Gastrocnemius medialis (tissue), 4 donors: ENCODE measurements at places on chromosomes 4 and X. TPM values are rescaled to one million over a fixed set of nuclear protein-coding genes. Genes with fewer than 3 reads are reported as not detected.

- no peak overlapping the region for H3K4me3 ChIP-seq
- no peak overlapping the region for H3K27ac ChIP-seq
- H3K4me1 ChIP-seq: peaks cover 5% of the 10 kb centered on the region
- no peaks in the 10 kb centered on the region for H3K36me3 ChIP-seq
These were observed 34.4 kb downstream of the PTCHD1 start for GRCh38 chrX:23369027-23369426.

Gene COL4A6
- 1.1 TPM for total RNA-seq

GRCh38 chrX:109760209-109760921, 27.3 kb upstream of the ACSL4 start:
- no peaks in the 10 kb centered on the region for H3K4me1 ChIP-seq
- no peaks in the 10 kb centered on the region for H3K27me3 ChIP-seq
- H3K4me3 ChIP-seq: no peak overlapping the region
- H3K36me3 ChIP-seq: no peaks in the 10 kb centered on the region
- no peak for DNase-seq

DNA sequence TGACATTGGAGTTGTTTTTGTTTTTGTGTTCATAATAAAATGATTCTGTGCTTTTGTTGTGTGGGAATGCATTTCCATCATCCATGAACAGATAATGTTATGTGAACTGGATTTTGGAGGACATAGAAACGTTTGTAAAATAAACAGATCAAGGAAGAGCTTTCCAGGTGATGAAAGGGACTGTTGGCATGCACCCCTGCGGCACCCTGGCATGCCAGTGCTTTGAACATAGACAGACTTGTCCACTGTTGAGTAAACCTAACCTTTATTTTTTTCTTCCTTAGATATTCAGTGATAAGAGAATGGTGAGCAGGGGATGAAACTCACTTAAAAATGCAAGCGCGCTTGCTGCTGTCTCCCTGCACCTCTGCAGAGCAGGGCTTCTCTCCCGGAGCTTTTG, 59.8 kb downstream of the TRAPPC11 start:
- peaks cover 5% of the 10 kb centered on the region for H3K27me3 ChIP-seq
- H3K36me3 ChIP-seq: no peaks in the 10 kb centered on the region
- no peaks in the 10 kb centered on the region for H3K4me1 ChIP-seq
- no peak overlapping the region for H3K27ac ChIP-seq
- DNase-seq: no peak
- H3K4me3 ChIP-seq: no peak overlapping the region

Gene ANKRD50
- total RNA-seq: 3.7 TPM

Gene TMEM184C
- total RNA-seq: 15.6 TPM

Gene BMX
- total RNA-seq: 0.52 TPM

DNA sequence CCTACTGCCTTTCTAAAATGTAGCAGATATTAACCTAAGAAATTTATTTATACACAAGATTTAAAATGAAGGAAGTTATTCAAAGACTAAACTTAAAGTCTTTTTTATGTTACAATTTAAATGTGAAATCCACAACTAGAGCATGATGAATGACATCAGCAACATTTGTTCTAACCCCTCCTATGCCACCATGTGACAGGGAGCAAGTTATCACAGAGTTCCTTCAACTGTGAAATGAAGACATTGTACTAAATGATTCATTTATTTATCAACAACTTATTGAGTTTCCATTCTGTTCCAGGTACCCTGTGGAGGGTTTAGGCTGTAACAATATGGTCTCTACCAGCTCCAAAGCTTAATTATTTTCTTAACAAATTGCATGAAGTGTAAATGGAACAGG, 76.9 kb downstream of the SLC39A8 start:
- no peak overlapping the region for H3K4me3 ChIP-seq
- no peak overlapping the region for H3K27ac ChIP-seq
- no peaks in the 10 kb centered on the region for H3K27me3 ChIP-seq

DNA sequence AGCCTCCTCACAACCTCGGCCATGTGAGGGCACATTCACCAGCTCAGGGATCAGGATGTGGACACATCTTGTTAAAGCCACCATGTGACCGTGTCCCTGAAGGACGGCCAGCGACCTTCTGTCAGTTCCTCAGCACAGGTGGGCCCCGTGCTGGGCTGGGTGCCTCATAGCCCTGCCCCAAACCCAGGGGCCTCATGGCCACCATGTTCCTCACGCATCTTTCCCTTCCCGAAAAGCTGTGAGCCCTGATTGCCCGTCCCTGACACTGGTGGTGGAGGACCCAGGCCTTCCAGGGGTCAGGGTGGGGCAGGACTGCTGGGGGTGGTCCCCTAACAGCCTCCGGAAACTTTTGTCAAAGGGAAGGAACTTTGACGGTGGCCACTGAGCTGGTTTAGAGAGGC, 60.1 kb upstream of the ADRA2C start:
- H3K36me3 ChIP-seq: no peaks in the 10 kb centered on the region
- no peak overlapping the region for H3K27ac ChIP-seq
- peaks cover 38% of the 10 kb centered on the region for H3K27me3 ChIP-seq
- H3K4me1 ChIP-seq: no peaks in the 10 kb centered on the region

Gene ABCG2
- total RNA-seq: 0.75 TPM

- no peaks in the 10 kb centered on the region for H3K4me1 ChIP-seq
- no peaks in the 10 kb centered on the region for H3K27me3 ChIP-seq
- no peak overlapping the region for H3K4me3 ChIP-seq
- DNase-seq: no peak
These were observed 47.9 kb upstream of the PLAC1 start for GRCh38 chrX:134706138-134706537.

GRCh38 chr4:76729460-76729859, 168.5 kb downstream of the SOWAHB start:
- no peaks in the 10 kb centered on the region for H3K36me3 ChIP-seq
- H3K4me1 ChIP-seq: no peaks in the 10 kb centered on the region
- H3K4me3 ChIP-seq: no peak overlapping the region
- DNase-seq: no peak
- H3K27ac ChIP-seq: no peak overlapping the region

Gene TENT5D
- not detected for total RNA-seq

DNA sequence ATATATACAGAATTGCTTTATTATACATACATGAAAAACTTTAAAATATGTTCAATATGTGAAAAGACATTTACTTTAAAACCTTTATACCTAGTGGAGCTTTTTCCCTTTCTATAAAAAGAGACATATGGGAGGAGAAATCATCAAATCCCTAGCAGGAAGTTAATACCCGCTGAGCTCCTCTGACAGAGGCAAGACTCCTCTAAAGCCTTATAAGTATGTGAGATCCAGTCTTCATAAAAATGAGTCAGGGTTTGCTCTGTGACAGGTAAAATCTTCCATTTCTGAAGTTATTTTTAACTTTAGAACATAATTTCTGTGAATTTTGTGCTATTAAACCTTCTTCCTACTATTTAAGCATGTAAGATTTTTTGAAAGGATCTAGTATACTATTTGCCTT, 634.4 kb upstream of the AADAT start:
- no peak overlapping the region for H3K27ac ChIP-seq
- no peaks in the 10 kb centered on the region for H3K4me1 ChIP-seq
- H3K27me3 ChIP-seq: no peaks in the 10 kb centered on the region
- H3K36me3 ChIP-seq: no peaks in the 10 kb centered on the region
- no peak overlapping the region for H3K4me3 ChIP-seq

- H3K4me3 ChIP-seq: no peak overlapping the region
- H3K27ac ChIP-seq: no peak overlapping the region
- H3K36me3 ChIP-seq: no peaks in the 10 kb centered on the region
- no peaks in the 10 kb centered on the region for H3K4me1 ChIP-seq
These were observed 326.7 kb downstream of the GUCY2F start for GRCh38 chrX:109155161-109155560.

Gene PCDH10
- total RNA-seq: not detected

- H3K27ac ChIP-seq: no peak overlapping the region
- no peaks in the 10 kb centered on the region for H3K4me1 ChIP-seq
- no peak for DNase-seq
- no peak overlapping the region for H3K4me3 ChIP-seq
- H3K36me3 ChIP-seq: no peaks in the 10 kb centered on the region
- no peaks in the 10 kb centered on the region for H3K27me3 ChIP-seq
These were observed 509.6 kb upstream of the DIPK2B start for GRCh38 chrX:45710081-45710801.

Gene XPNPEP2
- 0.46 TPM for total RNA-seq

Gene TRPC3
- not detected for total RNA-seq

- no peaks in the 10 kb centered on the region for H3K4me1 ChIP-seq
- DNase-seq: no peak
- no peak overlapping the region for H3K27ac ChIP-seq
- no peaks in the 10 kb centered on the region for H3K36me3 ChIP-seq
These were observed 219.9 kb upstream of the GLRA2 start for GRCh38 chrX:14309431-14309830.

DNA sequence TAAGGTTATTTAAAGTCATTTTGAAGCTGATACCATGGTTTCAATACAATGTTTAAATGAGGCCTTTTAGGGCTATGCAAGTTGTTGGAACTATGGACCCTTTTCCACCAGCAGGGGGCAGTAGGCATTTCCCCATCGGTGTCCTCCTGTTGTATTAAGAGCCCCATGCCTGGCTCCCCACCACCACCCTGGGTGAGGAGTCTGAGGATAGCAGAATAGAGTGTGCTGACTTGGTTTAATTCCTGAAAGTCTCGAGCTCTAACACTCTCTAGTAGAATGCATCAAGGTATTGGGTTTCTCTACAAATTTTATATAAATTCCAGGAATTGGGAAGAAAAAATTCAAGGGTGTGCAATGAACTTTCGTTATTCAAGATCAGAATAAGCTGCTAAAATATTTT, 234.8 kb upstream of the JADE1 start:
- DNase-seq: peak; percentile 54
- no peaks in the 10 kb centered on the region for H3K27me3 ChIP-seq

Gene XG
- total RNA-seq: 2.3 TPM

- H3K27ac ChIP-seq: no peak overlapping the region
- H3K27me3 ChIP-seq: peaks cover 20% of the 10 kb centered on the region
- no peaks in the 10 kb centered on the region for H3K36me3 ChIP-seq
- H3K4me1 ChIP-seq: no peaks in the 10 kb centered on the region
- DNase-seq: no peak
- H3K4me3 ChIP-seq: no peak overlapping the region
These were observed 47.1 kb upstream of the PPP2R3B start for GRCh38 chrX:433771-434170.

Gene DAPP1
- total RNA-seq: 1.3 TPM

Gene AFM
- not detected for total RNA-seq

Gene REPS2
- 1.8 TPM for total RNA-seq

DNA sequence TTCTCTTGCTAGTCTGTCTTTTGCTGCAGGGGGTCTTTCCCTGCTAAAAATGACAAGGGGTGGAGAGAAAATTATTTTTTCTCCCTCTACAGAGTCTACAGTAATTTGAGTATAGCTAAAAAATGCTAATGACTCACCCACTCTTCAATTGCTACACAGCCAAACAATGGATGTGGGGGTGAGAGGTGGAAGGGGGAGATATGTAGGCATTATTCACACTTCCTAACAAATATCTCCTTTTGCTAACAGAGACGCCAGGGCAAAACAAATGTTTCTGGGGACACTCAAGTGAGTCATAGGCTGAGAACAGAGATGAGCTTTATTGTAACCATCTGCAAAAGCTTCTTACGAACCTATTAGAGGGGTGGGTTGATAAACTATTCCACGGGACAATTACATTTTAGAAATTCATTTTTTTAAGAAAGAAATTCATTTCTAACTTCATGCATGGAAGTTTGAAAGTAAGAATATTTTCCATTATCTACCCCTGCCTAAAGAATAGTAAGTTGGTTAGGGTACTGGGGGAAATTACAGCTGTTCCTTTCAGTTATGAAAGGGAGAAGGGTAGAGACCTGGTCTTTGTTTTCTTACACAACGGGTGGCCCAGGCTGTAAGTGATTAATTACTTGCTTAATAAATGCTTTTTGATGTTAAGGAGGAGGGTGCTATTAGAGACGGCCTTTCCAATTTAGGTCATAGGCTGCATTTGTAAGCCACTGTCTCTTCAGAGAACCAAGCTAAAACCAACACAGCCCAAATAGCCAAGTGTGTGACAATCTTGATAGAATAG, 12.8 kb downstream of the SCD5 start:
- H3K27ac ChIP-seq: no peak overlapping the region
- DNase-seq: no peak
- H3K4me3 ChIP-seq: no peak overlapping the region
- H3K4me1 ChIP-seq: no peaks in the 10 kb centered on the region

DNA sequence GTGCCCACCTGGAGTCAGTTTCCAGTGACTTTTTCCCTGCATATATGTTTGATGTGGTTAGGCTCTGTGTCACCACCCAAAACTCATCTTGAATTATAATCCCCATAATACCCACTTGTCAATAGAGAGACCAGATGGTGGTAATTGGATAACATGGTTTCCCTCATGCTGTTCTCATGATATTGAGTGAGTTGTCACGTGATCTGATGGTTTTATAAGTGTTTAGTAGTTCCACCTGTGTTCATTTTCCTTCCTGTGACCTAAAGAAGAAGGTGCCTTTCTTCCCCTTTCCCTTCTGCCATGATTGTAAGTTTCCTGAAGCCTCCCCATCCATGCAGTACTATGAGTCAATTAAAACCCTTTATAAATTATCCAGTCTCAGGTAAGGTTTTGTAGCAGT, 740.9 kb downstream of the ARAP2 start:
- no peak overlapping the region for H3K27ac ChIP-seq
- no peak overlapping the region for H3K4me3 ChIP-seq
- no peaks in the 10 kb centered on the region for H3K4me1 ChIP-seq
- H3K36me3 ChIP-seq: no peaks in the 10 kb centered on the region
- no peaks in the 10 kb centered on the region for H3K27me3 ChIP-seq

GRCh38 chrX:55167901-55168300, 52.2 kb upstream of the PAGE5 start:
- no peaks in the 10 kb centered on the region for H3K4me1 ChIP-seq
- no peaks in the 10 kb centered on the region for H3K36me3 ChIP-seq
- no peak for DNase-seq
- H3K4me3 ChIP-seq: no peak overlapping the region
- H3K27ac ChIP-seq: no peak overlapping the region
- H3K27me3 ChIP-seq: no peaks in the 10 kb centered on the region

DNA sequence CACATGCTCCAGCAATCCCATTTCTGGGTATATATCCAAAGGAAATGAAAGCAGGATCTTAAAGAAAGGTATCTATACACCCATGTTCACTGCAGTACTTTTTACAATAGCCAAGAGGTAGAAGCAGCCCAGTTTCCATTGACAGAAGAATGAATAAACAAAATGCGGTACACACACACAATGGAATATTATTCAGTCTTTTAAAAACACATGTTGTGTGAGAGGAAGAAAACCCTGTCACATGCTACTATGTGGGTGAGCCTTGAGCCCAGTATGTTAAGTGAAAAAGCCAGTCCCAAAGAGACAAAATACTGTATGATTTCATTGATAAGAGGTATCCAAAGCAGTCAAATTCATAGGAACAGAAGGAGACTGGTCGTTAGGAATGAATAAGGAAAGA, 6.3 kb downstream of the ANXA3 start:
- H3K4me1 ChIP-seq: no peaks in the 10 kb centered on the region
- no peaks in the 10 kb centered on the region for H3K27me3 ChIP-seq
- H3K27ac ChIP-seq: peak overlapping the region; percentile 43
- H3K36me3 ChIP-seq: no peaks in the 10 kb centered on the region

DNA sequence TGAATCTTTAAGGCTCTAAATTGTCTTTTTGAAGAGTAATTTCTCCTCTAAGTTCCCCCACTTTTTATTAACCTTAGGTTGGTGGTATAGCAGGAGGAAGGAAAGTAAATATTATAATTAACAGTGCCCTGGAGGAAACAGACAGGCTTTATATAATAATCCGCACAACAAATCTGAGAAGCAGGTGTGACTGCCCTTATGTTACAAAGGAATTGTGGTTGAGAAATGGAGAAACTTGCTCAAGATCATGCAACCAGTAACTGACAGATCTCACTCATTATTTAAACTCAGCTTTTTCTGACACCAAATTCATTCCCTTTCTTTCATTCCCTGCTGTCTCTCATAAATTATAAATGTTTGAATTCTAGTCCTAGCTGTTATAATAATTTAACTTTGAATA, 282.0 kb downstream of the PPP3CA start:
- no peaks in the 10 kb centered on the region for H3K27me3 ChIP-seq
- no peaks in the 10 kb centered on the region for H3K36me3 ChIP-seq
- peaks cover 19% of the 10 kb centered on the region for H3K4me1 ChIP-seq
- H3K4me3 ChIP-seq: no peak overlapping the region
- H3K27ac ChIP-seq: no peak overlapping the region
- no peak for DNase-seq

Gene TEC
- total RNA-seq: 0.20 TPM
